Placental pericyte (primary cell): ENCODE measurements at places on chromosomes 4 and X. TPM values are rescaled to one million over a fixed set of nuclear protein-coding genes. Genes with fewer than 3 reads are reported as not detected.

Gene DGKK
- total RNA-seq: not detected in 2 replicates

Gene CXCL5
- 8.2 and 19.5 TPM in 2 replicates for total RNA-seq

Gene TAF7L
- 0.22 and 1.1 TPM in 2 replicates for total RNA-seq

Gene SCML2
- 0.22 and 0.72 TPM in 2 replicates for total RNA-seq

Gene VCX2
- not detected in 2 replicates for total RNA-seq

Gene SORBS2
- total RNA-seq: 1.1 and 7.3 TPM in 2 replicates

Gene TLR2
- 0.22 and 0.29 TPM in 2 replicates for total RNA-seq

Gene ZNF711
- 0.57 TPM in 1 of 2 replicates, not detected in the other for total RNA-seq

Gene NXF2
- total RNA-seq: not detected in 2 replicates

Gene CENPI
- total RNA-seq: 4.4 and 50.1 TPM in 2 replicates

Gene TMPRSS11B
- not detected in 2 replicates for total RNA-seq

Gene GABRG1
- total RNA-seq: not detected in 2 replicates

Gene RS1
- not detected in 2 replicates for total RNA-seq

Gene RASSF6
- total RNA-seq: 0.14 TPM in 1 of 2 replicates, not detected in the other

Gene TCEAL7
- 0.44 and 11.7 TPM in 2 replicates for total RNA-seq

Gene ARX
- total RNA-seq: not detected in 2 replicates

Gene SLC34A2
- total RNA-seq: not detected in 2 replicates

Gene KLHL5
- 154 and 346 TPM in 2 replicates for total RNA-seq

Gene GASK1B
- total RNA-seq: 22.0 and 53.6 TPM in 2 replicates

Gene EDA
- total RNA-seq: 0.22 and 0.86 TPM in 2 replicates

Gene VCX3B
- not detected in 2 replicates for total RNA-seq

Gene P2RY8
- total RNA-seq: not detected in 2 replicates

Gene RBM46
- 2.2 TPM in 1 of 2 replicates, not detected in the other for total RNA-seq

Gene MAMLD1
- 1.7 and 1.8 TPM in 2 replicates for total RNA-seq

Gene GRK4
- 4.6 and 4.8 TPM in 2 replicates for total RNA-seq

Gene QRFPR
- not detected in 2 replicates for total RNA-seq

Gene IL2
- not detected in 2 replicates for total RNA-seq

Gene PAGE5
- not detected in 2 replicates for total RNA-seq

Gene CT45A10
- not detected in 2 replicates for total RNA-seq

Gene DRD5
- total RNA-seq: not detected in 2 replicates

Gene STK32B
- 1.3 and 2.7 TPM in 2 replicates for total RNA-seq

Gene TLR3
- total RNA-seq: 1.7 and 2.8 TPM in 2 replicates

Gene FGA
- not detected in 2 replicates for total RNA-seq

Gene PFKFB1
- not detected in 2 replicates for total RNA-seq

Gene IL1RAPL1
- total RNA-seq: 0.88 and 2.9 TPM in 2 replicates

Gene BEX1
- 9.0 TPM in 1 of 2 replicates, not detected in the other for total RNA-seq

Gene S100P
- total RNA-seq: not detected in 2 replicates

Gene MAGEC2
- total RNA-seq: not detected in 2 replicates

Gene STS
- 3.3 and 4.3 TPM in 2 replicates for total RNA-seq

Gene BEX2
- total RNA-seq: 2.6 TPM in 1 of 2 replicates, not detected in the other

Gene CCDC158
- 0.22 TPM in 1 of 2 replicates, not detected in the other for total RNA-seq

Gene ABCG2
- 17.8 and 52.5 TPM in 2 replicates for total RNA-seq

Gene HNRNPH2
- 50.5 and 58.6 TPM in 2 replicates for total RNA-seq

Gene XKRX
- 0.22 and 4.2 TPM in 2 replicates for total RNA-seq

Gene CXCL8
- total RNA-seq: 429 and 639 TPM in 2 replicates

Gene TMPRSS11A
- not detected in 2 replicates for total RNA-seq

Gene HAND2
- total RNA-seq: 28.8 and 70.2 TPM in 2 replicates

Gene CXCR3
- not detected in 2 replicates for total RNA-seq

Gene MUC7
- total RNA-seq: not detected in 2 replicates

Gene CT45A6
- not detected in 2 replicates for total RNA-seq

Gene CTAG1B
- total RNA-seq: not detected in 2 replicates

Gene SEL1L3
- total RNA-seq: 27.1 and 32.2 TPM in 2 replicates

Gene GAR1
- total RNA-seq: 4.3 and 5.5 TPM in 2 replicates

Gene MAGIX
- total RNA-seq: 1.1 and 3.3 TPM in 2 replicates

Gene NXF3
- total RNA-seq: not detected in 2 replicates

Gene SMIM14
- 26.2 and 40.7 TPM in 2 replicates for total RNA-seq

Gene GPR143
- total RNA-seq: 0.43 and 0.44 TPM in 2 replicates

Gene NPY1R
- total RNA-seq: 0.43 and 5.3 TPM in 2 replicates
